NCI-H82 (cell line): ENCODE measurements at places on chromosomes 3 and 15.

GRCh38 chr15:85289677-85290365, 90.6 kb upstream of the AKAP13 start:
- DNase-seq = peak; percentile 65

GRCh38 chr3:99505646-99506269, 132.6 kb upstream of the COL8A1 start:
- DNase-seq = no peak

GRCh38 chr15:45812200-45812599, 177.4 kb downstream of the SQOR start:
- DNase-seq = no peak

GRCh38 chr3:111366515-111366914, 175.5 kb upstream of the CD96 start:
- no peak for DNase-seq

DNA sequence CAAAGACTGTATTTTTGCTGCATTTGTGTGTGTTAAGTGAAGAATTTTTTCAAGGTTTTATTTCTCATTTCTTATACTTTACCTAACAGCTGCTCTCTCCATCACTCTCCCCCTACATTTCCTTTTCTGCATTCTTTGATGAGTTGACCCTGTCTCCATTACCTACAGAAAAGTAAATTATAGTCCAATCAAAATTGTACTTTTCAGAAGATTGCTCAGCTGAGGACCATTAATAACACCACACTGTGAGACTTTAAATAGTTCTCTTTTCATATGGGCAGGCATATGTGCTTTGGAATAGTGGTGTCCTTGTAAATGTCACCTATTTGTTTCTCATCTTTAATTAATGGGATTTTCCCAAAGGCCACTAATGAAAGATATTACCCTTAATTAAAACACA, 234.7 kb upstream of the GPR149 start:
- no peak for DNase-seq

GRCh38 chr3:22996920-22997571, 206.1 kb upstream of the UBE2E2 start:
- peak; percentile 24 for DNase-seq

- DNase-seq = peak; percentile 21
These were observed 119.1 kb downstream of the RASA2 start for GRCh38 chr3:141605883-141606282.

DNA sequence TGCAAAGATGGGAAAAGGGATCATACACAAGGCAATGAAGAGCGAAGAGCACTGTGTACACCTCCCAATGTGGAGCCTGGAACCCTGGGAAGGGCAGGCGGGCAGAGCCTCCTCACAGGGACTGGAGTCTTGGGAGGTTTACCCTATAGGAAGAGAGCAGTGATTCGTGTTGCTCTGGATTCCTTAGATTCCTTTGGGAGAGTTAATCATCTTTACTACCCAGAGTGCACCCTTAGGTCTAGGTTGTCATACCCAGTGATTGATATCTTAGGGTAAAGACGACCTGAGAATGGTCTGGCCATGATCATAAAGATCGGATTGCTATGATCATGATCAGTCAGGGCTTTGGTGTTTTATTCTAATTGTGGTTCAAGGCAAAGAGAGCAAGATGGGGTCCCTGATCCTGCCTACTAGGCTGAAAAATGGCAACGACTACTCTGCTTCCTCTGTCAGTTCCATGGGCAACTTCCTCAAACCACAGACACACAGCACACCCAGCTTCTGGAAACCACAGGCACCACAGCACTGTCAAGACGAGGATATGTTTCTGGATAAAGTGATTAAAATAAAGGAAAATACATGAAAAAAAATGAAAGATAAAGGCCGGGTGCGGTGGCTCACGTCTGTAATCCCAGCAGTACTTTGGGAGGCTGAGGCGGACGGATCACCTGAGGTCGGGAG, 20.4 kb upstream of the MAP6D1 start:
- no peak for DNase-seq

DNA sequence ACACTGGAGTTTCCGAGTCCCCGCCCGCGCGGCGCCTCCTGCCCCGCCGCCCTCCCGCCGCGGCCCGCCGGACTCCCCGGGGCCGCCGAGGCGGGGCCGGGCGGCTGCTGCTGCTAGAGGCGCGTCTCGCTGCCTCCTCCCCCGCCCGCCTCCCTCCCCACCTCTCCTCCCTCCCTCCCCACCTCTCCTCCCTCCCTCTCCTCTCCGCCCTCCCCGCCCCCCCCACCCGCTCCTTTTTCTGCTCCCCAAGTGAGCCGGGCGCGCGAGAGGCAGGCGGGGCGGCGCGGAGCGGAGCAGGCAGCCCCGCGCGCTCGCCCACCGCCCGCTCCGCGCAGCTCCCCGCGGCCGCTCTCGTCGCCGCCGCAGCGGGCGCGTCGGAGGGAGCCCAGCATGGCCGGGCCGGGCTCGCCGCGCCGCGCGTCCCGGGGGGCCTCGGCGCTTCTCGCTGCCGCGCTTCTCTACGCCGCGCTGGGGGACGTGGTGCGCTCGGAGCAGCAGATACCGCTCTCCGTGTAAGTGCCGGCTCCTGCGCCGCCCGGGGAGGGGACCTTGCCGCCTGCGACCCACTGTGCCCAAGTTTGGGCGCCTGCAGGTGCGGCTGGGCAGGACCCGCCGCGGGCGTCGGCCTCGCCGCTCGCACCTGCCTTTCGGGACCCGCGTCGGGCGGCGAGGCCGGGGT, at the start of gene CACNA2D3:
CACNA2D3 (plus strand) TSS at position 229 of the 679 bp plus-strand sequence.
- peak; percentile 48 for DNase-seq

- no peak for DNase-seq
These were observed 203.1 kb downstream of the CHL1 start for GRCh38 chr3:399647-400046.

DNA sequence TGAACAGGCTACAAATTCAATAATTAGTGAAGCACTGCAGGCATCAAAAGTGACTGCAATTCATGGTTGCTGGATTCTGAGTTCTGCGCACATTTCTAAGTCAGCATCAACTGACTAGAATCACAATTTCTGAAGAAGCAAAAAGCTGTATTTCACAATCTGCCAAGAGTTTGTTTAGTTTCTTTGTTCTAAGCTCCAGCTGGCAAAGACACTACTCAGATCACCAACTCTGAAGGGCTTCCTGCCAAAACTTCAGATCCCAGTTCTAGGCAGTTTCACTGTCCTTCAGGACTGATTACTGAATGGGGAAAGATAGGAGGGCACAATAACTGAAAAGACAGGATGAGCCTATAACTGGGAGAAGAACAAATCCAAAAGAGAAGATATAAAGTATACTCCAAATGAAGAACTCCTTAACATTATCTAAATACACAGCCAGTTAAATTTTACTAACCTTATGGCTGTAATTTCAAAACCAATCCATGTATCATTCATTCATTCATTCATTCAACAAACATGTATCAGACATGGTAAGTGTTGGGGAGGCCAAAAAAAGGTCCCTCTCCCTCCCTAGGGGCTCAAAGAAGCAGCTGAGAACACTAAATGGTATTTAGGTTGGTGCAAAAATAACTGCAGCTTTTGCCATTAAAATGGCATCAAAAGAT, 17.1 kb downstream of the TJP1 start:
- DNase-seq = no peak

GRCh38 chr3:120801484-120801883, 58.9 kb downstream of the GTF2E1 start:
- no peak for DNase-seq

DNA sequence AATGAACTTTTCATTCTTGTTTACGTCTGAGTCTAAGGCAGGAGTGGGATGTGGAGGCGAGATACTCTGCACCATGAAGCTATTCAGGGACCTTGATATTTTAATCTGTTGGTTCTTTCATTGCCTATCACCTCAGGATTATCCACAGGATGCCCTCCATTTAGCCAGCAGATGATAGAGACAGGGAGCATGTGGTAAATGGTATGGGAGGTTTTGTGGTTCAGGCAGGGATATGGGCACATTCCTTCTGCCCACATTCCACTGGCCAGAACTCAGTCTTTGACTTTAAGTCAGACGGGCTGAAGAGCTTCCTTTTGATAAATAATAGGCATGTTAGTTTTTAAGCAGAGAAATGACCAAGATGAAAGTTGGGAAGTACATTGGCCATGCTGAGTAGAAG, 548.0 kb upstream of the CCDC54 start:
- no peak for DNase-seq

- DNase-seq = no peak
These were observed 27.0 kb downstream of the SUCNR1 start for GRCh38 chr3:151900460-151900859.

DNA sequence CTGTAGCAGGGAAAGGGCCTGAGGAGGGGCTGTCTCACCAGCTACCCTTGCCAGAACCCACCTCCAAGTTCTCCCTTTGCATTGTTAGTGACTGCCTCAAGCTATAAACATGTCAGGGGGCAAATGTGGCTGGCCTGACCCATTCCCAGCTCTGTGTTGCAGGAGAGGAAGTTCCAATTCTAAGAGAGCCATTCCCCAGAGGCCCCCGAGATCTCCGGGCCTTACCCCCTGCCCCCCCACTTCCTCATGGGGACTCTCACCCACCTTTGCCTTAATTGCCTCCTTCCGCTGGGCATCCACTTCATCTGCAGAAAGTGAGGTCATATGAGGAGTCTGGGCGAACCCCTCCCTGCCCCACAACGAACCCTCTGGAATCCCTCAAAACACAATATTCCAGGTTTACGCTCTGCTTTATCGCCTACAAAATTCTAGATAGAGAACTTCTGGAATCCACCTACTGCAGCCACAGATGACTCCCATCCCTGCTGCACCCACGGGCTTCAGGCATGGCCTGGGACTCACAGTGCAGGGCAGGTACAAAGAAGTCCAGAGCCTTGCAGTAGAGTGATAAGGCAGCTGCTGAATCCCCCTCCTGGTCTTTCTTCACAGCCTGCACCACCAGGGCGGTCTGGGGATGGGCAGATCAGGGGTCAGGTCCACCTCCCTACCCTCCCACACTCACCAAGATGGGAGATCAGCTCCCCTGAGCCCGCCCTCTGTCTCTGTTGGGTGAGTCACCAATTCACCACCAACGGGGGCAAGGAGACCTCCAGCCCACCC, 4.0 kb downstream of the ULK3 start:
- no peak for DNase-seq

- no peak for DNase-seq
These were observed at the start of gene TNFSF10 for GRCh38 chr3:172522871-172523818. TSS of gene TNFSF10 (minus strand) at chr3:172523430. CDS start at chr3:172523384, 46 bp downstream.

- DNase-seq = peak; percentile 71
These were observed 39.7 kb downstream of the SPATA12 start for GRCh38 chr3:57100046-57100695.

- peak; percentile 21 for DNase-seq
These were observed 72.9 kb upstream of the NDN start for GRCh38 chr15:23760024-23760423.

- DNase-seq = no peak
These were observed 286.2 kb upstream of the UBE2E1 start for GRCh38 chr3:23519314-23520208.

DNA sequence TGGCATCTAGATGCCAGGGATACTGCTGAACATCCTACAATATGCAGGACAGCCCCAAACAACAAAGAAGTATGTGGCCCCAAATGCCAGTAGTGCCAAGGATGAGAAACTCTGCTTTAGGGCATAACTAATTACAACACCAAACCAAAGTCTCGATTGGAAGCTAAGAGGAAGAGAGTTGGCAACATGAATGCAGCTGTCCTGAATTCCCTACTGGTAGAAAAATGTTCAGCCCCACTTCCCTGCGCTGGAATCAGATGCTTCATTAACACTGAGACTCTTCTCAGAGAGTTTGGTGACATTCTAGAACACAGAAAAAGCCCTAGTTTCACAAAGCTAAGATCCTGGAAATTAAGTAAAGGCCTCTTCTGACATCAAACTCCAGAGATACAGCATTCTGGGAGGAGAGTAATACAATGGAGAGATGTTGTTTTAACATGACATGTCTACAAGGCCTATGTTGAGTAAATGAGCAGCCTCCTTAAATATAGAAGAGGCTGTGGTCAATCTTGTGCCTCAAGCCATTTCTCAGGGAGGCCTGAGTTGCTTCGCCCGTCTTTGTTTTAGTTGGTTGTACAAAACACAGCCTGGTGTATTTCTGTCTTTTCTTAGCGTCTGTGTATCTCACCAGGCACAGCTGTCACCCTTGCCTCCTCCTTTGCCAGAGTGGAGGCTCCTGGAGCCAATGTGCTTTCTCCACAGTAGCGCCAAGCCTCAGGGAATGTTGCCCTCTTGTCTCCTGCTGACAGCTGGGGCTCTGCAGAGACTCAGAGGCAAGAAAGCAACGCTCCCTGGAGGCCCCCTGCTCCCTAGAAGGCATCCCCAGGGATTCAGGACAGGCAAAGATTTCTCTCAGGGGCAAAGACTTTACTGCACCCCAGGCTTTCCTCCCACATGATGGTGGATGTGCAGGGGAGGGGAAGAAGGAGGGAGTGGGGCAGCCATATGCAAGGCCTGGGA, 25.1 kb upstream of the CTNNB1 start:
- peak; percentile 88 for DNase-seq

DNA sequence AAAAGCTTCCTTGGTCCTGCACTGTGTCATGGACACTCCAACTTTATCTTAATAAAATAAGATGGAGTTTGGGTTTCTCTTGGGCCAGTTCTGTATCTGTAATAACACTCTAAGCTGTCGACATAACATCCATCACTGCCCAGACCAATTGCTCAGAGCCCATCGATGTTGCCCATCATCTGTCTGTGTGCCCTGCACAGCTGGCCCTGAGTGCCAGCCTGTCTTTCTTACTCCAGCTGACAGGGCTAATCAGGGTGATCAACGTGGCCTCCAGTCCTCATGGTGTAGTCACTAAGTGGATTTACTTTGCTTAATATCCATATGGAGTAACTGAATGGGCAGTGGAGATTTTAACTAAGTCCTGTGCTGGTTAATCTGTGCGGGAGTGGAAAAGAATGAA, 419.8 kb upstream of the TPM1 start:
- DNase-seq = peak; percentile 98

DNA sequence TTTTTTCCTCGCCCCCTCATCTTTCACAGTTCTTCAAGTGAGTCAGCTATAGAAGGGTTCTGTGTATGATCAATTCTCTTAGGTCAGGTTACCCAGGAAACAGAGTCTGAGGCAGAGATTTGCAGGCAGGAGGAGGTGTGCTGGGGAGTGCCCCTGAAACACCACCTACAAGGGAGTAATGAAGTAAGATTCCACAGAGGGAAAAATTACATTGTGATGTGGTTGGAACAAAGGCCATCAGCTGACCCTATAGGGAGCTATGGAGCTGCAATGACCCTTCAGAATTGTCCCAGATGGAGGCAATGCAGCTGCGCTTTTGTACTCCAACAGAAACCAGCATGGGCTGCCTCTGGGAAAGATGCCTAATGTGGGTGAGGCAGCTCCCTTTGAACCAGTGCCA, 142.2 kb upstream of the CNTN3 start:
- DNase-seq = no peak

- DNase-seq = no peak
These were observed 353.5 kb upstream of the IL12A start for GRCh38 chr3:159635047-159635641.

DNA sequence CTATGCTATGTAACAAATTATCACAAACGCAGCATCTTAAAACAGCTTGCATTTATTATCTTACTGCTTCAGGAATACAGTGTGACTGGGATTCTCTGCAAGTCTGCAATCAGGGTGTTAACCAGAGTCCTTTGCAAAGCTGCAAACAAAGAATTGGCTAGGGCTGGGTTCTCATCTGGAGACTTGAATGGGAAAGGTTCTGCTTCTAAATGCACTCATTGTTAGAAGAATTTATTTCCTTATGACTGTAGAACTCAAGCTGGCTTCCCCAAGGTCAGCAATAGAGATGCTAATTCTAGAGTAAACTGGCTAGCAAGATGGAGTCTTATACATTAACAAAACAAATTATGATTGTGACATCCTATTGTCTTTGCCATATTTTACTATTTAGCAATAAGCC, 673.7 kb downstream of the DIPK2A start:
- no peak for DNase-seq
